ENCODE measurements at places on chromosomes 7 and 10.

DNA sequence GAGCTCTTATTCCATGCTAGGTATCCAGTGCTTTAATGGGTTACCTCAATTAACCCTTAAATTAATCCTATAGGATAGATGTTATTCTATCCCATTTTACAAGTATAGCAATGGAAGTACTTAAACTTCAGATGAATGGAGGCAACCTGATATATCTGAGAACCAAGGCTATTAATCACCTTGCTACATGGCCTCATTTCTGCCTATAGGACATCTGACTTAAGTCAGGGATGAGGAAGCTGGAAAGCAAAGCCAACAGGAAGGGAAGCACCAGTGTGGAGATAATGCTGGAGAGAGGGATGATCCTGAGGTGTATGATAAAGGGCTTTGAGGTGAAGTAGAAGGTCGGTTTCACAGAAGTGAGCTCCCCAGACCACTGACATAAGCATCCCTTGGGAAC lies 132.3 kb downstream of the CHN2 start:
- H3K36me3 ChIP-seq = no peaks in the 10 kb centered on the region
- H3K4me3 ChIP-seq = no peak overlapping the region
- H3K4me1 ChIP-seq = peaks cover 34% of the 10 kb centered on the region
- no peaks in the 10 kb centered on the region for H3K27me3 ChIP-seq
- no peak for DNase-seq
- no peak overlapping the region for H3K27ac ChIP-seq

DNA sequence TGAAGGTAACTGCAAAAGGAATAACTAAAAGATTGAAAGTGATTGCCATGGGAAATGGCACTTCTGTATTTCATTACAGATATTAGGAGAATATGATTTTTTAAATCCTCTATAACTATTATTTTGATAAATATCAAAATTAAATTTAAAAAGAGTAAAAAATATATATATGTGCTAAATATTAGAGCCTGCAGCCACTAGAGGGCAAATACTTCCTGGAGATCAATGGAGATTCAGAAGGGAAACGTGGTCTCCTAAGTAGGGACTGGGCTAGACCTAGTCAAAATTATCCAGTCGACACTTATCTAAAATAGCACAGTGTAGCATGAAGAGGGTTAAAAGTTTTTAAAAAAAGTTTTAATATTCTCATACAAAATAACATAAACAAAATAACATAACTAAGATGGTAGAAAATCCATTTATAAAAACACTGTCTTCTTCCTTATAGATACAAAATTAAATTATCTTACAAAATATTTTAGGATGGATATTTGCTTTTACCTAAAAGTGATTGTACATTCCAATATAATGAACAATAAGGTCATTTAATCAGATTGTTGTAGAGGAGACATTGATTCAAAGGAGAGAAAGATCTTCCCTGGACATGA lies 434.3 kb downstream of the MDFIC start:
- H3K27me3 ChIP-seq = no peaks in the 10 kb centered on the region
- no peak overlapping the region for H3K27ac ChIP-seq
- H3K4me1 ChIP-seq = peaks cover 23% of the 10 kb centered on the region
- DNase-seq = no peak
- H3K4me3 ChIP-seq = no peak overlapping the region

DNA sequence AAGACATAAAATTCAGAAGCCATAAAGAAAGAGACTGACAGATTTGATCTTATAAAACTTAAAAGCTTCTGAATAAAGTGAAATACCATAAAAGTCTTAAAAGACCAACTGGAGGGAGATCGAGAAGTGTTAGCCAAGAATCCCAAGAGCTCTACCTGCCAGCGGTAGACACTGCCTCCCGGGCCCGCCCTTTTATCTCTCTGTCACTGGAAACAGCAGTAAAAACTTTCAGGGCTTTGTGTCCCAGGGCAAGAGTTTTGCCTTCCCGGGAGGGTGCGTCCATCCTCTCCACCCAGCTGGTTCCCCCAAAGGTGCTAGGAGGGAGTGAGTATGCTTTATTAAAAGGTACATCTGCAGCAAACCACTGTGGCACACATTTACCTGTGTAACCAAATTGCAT lies 5.8 kb downstream of the PLA2G12B start:
- no peak for DNase-seq
- no peaks in the 10 kb centered on the region for H3K4me1 ChIP-seq
- H3K27ac ChIP-seq = no peak overlapping the region
- peaks cover 1% of the 10 kb centered on the region for H3K27me3 ChIP-seq

- H3K36me3 ChIP-seq = peaks cover 29% of the 10 kb centered on the region
- peaks cover 22% of the 10 kb centered on the region for H3K4me1 ChIP-seq
- DNase-seq = no peak
- no peak overlapping the region for H3K4me3 ChIP-seq
These were observed 501.1 kb downstream of the TNS3 start for GRCh38 chr7:47080816-47081215.

GRCh38 chr10:88728107-88728763 lies 22.2 kb downstream of the LIPK start:
- H3K4me3 ChIP-seq = no peak overlapping the region
- no peak for DNase-seq
- H3K27ac ChIP-seq = no peak overlapping the region
- peaks cover 26% of the 10 kb centered on the region for H3K27me3 ChIP-seq
- no peaks in the 10 kb centered on the region for H3K4me1 ChIP-seq

DNA sequence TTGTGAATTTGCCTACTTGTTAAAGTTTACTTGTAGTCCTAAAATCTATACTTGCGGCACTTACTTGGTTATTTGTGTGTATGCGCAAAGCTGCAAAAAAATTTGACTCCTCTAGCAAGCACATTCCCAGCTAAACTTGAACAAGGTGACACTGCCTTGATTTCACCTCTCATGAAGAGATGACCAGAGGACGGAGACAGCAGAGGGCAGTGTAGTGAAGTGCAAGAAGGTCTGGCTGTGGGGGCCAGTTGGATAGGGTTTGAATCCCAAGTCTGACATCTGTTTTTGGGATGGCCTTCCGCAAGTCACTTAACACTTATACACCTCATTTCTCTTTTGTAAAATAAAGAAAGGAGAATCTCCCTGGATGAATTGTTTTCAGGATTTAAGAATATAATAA lies 15.7 kb downstream of the SLK start:
- peaks cover 10% of the 10 kb centered on the region for H3K4me1 ChIP-seq
- DNase-seq = no peak
- no peaks in the 10 kb centered on the region for H3K27me3 ChIP-seq
- no peak overlapping the region for H3K4me3 ChIP-seq

DNA sequence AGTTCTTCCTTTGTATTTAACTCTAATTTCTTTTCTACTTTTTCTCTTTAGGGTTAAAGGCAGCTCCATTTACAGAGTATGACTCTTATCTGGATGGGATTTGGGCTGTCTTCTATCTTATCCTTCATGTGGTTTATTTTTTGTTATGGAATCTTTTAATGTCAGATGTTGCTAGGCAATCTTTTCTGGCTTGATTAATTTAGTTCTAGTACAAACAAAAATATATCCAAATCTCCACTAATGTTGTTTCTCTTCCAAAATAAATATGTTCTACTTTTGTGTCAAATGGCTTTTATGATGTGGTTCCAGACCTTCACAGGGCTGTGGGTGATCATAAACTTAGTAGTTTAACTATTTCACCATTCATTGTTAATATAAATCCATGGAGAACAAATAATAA lies 246.9 kb downstream of the AHR start:
- H3K27me3 ChIP-seq = no peaks in the 10 kb centered on the region
- no peak for DNase-seq
- no peaks in the 10 kb centered on the region for H3K36me3 ChIP-seq
- peaks cover 30% of the 10 kb centered on the region for H3K4me1 ChIP-seq

DNA sequence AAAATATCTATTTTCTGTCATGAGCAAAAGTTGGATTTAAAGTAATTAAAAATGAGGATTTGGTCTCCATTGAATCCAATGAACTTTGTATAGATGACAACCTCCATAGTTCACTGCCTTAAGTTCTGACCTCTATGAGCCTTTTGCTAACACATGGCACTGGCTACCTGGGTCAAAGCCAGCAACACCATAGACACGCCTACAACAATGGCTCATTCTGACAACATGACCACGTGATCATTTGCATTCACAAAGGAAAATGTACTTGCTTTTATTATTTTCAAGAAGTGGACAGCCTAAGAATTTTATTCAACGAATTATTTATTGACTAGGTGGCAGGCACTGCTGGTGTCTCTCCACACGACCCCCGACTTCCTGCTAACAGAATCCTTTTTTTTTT lies 90.6 kb downstream of the CARD11 start:
- no peaks in the 10 kb centered on the region for H3K4me1 ChIP-seq
- no peak overlapping the region for H3K27ac ChIP-seq
- H3K36me3 ChIP-seq = peaks cover 5% of the 10 kb centered on the region
- H3K4me3 ChIP-seq = no peak overlapping the region
- DNase-seq = no peak
- no peaks in the 10 kb centered on the region for H3K27me3 ChIP-seq

- H3K4me1 ChIP-seq = peaks cover 9% of the 10 kb centered on the region
- no peak for DNase-seq
These were observed 152.0 kb upstream of the LRGUK start for GRCh38 chr7:133975130-133975529.

DNA sequence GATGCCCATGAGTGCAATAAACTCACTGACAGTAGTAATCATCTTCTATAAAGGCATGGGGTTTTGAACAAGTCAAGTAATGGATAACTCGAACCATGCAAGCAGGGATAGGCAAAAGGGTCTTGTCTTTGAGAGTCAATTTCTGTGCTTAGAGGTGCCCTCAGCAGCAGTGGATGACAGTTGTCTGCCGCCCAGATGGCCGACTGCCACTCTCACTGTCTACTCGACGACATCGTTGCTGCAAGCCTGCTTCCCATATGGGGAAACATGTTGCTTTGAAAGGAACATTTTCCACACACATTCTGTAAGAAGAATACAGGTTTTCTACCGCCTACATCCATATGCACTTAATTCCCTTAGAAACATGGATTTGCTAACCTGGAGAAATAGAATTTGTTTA lies 236.3 kb upstream of the DKK1 start:
- no peak for DNase-seq
- H3K4me3 ChIP-seq = no peak overlapping the region
- peaks cover 2% of the 10 kb centered on the region for H3K36me3 ChIP-seq
- peaks cover 14% of the 10 kb centered on the region for H3K4me1 ChIP-seq
- no peak overlapping the region for H3K27ac ChIP-seq
- no peaks in the 10 kb centered on the region for H3K27me3 ChIP-seq

GRCh38 chr10:110919349-110919931 lies at the start of gene SHOC2:
Gene SHOC2, plus strand, starts transcription at chr10:110919604. Its CDS starts 44,755 bp downstream, at chr10:110964359.
- H3K27me3 ChIP-seq = no peaks in the 10 kb centered on the region
- DNase-seq = peak; percentile 97
- peaks cover 42% of the 10 kb centered on the region for H3K4me1 ChIP-seq
- H3K27ac ChIP-seq = peak within 1 kb of the TSS; percentile 100
- no peaks in the 10 kb centered on the region for H3K36me3 ChIP-seq

GRCh38 chr7:64999165-65000004 lies 7.1 kb downstream of the ERV3-1 start:
- no peak for DNase-seq
- H3K36me3 ChIP-seq = peaks cover 80% of the 10 kb centered on the region
- H3K4me1 ChIP-seq = no peaks in the 10 kb centered on the region
- no peaks in the 10 kb centered on the region for H3K27me3 ChIP-seq
- H3K4me3 ChIP-seq = no peak overlapping the region
- H3K27ac ChIP-seq = no peak overlapping the region

GRCh38 chr10:132392811-132393694 lies 3.9 kb upstream of the PWWP2B start:
- no peaks in the 10 kb centered on the region for H3K36me3 ChIP-seq
- H3K27me3 ChIP-seq = no peaks in the 10 kb centered on the region
- H3K27ac ChIP-seq = peak overlapping the region; percentile 83
- no peak for DNase-seq
- H3K4me1 ChIP-seq = peaks cover 26% of the 10 kb centered on the region

DNA sequence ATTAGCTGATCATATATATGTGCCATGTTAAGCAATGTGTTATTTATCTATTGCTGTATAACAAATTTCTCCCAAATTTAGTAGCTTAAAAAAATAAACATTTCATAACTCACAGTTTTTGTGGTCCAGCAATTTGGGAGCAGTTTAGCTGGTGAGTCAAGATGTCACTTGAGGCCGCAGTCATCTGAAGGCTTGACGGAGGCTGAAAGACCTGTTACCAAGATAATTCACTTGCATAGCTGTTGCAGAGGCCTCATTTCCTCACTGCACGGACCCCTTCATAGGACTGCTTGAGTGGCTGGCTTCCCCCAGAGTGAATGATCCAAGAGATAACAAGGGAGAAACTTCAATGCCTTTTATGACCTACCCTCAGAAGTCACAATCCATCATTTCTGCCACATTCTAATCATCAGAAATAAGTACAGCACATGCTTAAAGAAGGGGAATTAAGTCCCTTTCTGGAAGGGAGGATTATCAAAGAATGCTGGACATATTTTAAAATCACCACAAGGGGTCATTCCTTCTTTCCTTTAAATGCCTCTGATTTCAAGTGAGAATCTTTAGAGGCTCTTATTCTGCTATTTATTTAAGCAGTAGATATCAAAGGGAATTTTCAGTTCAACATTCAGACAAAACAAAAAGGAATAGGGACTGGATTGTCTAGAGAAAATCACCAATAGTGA lies 10.5 kb upstream of the SRPK2 start:
- no peaks in the 10 kb centered on the region for H3K36me3 ChIP-seq
- no peak overlapping the region for H3K27ac ChIP-seq
- peaks cover 4% of the 10 kb centered on the region for H3K4me1 ChIP-seq
- no peak overlapping the region for H3K4me3 ChIP-seq
- no peaks in the 10 kb centered on the region for H3K27me3 ChIP-seq

DNA sequence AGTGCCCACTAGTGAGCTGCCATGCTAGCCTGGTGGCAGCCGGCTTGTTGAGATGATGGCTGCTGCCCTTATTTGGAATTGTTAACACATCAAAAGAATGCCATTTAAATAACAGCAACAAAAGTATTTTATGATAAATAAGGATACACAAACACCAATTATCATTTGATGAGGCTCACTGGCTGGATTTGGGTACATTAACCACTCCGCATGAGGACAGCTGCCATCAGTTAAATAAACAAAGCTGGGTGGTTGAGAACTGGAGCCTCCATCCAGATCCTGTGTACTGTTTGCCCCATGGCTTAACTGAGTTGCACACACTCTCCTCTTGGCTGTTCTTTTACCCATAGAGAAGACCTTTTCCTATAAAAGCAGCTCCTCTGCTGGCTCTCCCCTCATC lies 103.8 kb downstream of the RGS10 start:
- H3K27me3 ChIP-seq = no peaks in the 10 kb centered on the region
- DNase-seq = no peak
- H3K4me3 ChIP-seq = no peak overlapping the region
- peaks cover 19% of the 10 kb centered on the region for H3K36me3 ChIP-seq

Data from mesothelial cell of epicardium (in vitro differentiated cells).